NCI-H524 (cell line): ENCODE measurements at places on chromosomes 3 and 15.

- DNase-seq: no peak
These were observed 130.6 kb upstream of the ZBED2 start for GRCh38 chr3:111725706-111726105.

GRCh38 chr15:63221346-63221745 lies 31.9 kb downstream of the RAB8B start:
- DNase-seq: no peak

- DNase-seq: no peak
These were observed 121.7 kb downstream of the EDEM1 start for GRCh38 chr3:5309171-5309570.

- DNase-seq: no peak
These were observed 241.0 kb upstream of the NR2F2 start for GRCh38 chr15:96089405-96090058.

GRCh38 chr3:16428612-16429011 lies 84.9 kb downstream of the RFTN1 start:
- DNase-seq: no peak

DNA sequence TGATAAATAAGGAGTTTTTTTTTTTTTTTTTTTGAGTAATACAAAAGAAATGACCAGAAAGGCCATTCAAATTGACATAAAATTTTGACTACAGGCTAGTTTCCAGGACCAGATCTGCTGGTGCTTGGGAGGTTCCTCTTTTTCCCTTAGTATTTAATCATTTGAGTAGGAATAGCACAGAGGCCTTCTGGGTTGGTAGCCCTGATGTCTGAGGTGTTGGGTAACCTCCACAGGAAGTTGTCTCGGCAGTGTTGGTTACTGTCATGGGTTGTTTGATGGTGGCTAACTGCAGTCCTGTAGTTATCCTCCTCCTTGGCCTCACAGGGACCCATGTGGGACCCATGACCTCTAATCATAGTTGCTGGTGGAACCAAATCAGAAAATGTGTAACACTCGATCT lies 91.1 kb downstream of the USP13 start:
- DNase-seq: no peak

DNA sequence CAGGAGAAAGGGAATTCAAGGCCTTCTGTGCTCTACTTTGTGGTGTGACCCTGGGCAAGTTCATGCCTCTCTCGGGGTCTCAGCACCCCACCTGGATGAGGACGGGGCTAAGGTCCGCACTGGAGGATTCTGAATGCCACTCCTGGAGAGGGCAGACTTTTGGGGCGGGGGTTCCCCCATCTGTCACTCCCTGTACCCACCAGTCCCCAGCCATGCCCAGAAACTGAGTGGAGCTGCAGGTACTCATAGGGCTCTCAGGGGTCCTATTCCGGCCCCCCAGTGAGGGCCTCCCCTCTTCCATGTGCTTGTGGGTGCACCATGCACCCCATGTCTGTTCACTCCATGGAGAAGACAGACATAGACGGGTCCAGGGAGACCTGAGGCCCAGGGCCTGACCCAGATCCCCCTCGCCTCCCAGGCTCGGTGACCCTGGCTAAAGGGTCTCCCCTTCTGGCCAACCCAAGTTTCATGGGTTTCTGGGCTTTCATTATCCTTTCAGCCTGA lies 26.0 kb downstream of the ACSBG1 start:
- no peak for DNase-seq

DNA sequence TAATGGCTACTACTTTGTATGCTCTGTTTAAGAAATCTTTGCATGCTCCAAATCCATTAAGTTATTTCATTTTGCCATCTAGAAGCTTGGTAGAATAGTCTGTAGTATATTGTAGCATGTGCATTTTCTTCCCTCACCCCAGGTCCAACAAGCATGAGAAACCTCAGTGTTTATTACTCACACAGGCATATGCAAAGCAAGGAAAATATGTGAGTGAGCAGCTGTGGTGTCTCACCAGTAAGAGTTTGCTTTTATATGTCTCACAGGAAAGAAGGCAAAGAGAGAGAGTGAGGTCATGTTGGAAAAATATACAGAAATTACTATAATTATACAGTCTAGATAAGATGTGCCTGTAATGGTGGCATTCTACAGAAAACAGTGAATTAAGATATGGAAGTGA lies 312.5 kb downstream of the C3orf38 start:
- no peak for DNase-seq

DNA sequence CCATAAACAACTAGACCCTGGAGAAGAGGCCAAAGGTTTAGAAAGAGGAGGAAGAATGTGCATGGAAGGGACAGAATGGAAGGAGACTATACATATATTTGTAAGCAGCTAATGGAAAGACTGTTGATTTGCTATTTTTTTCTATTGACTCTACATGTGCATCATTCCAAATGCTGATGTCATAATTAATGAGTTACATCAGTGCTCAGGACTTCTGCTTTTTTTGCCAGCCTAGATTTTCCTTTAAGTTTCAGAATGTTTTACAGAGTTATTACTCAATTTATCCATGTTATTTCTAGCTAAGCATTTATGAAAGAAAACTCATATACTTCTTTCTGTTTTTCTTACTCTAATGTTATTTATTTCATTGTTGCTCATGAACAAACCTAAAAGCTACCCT lies 62.6 kb upstream of the VGLL3 start:
- DNase-seq: no peak

DNA sequence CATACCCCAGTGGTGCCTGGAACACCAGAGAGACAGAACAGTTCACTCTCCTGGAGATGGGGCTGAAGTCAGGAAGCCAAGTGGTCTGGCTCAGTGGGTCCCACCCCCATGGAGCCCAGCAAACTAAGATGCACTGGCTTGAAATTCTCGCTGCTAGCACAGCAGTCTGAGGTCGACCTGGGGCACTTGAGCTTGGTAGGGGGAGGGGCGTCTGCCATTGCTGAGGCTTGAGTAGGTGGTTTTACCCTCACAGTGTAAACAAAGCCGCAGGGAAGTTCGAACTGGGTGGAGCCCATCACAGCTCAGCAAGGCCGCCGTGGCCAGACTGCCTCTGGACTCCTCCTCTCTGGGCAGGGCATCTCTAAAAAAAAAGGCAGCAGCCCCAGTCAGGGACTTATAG lies 272.0 kb downstream of the KLF13 start:
- DNase-seq: no peak

GRCh38 chr3:111667621-111668239 lies 72.6 kb upstream of the ZBED2 start:
- DNase-seq: no peak

- no peak for DNase-seq
These were observed 59.0 kb downstream of the EPHB3 start for GRCh38 chr3:184620475-184621119.

GRCh38 chr15:80214910-80215309 lies 37.1 kb downstream of the CTXND1 start:
- DNase-seq: no peak

- DNase-seq: no peak
These were observed 50.8 kb upstream of the PPARG start for GRCh38 chr3:12237912-12238650.

GRCh38 chr3:41196499-41197410 lies 2.5 kb upstream of the CTNNB1 start:
- no peak for DNase-seq

GRCh38 chr15:99058421-99058870 lies 46.4 kb upstream of the SYNM start:
- no peak for DNase-seq

DNA sequence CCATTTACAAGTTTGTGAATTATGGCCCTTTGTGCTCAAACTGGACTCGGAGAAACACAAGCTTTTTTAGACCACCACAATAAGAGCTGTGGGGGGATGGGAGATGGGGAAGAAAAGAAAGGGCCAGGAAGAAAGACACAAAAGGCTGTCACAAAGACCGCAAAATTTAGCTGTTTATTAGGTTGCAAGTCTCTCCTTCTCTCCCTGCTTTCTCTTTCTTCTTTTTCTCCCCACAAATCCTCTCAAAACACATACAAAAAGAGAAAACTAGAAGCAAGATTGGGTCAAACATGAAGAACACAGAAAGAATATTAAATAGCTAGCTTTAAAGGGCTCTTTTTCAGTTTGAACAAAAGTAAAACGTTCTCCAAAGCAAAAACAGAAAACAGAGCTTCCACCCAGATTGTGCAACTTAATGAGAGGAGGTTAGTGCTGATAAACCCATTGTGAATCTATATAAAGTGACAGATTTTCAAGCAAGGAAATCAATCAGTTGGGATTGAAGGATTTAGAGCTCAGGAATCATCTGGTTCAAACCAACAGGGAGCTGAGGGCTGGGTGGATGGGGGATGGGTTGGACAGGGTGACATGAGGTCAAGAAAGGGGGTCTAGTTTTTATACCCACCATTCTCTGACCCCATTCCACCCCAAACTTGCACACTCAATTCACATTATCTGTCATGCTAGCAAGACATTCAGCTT lies 87.3 kb downstream of the DHX30 start:
- peak; percentile 11 for DNase-seq

DNA sequence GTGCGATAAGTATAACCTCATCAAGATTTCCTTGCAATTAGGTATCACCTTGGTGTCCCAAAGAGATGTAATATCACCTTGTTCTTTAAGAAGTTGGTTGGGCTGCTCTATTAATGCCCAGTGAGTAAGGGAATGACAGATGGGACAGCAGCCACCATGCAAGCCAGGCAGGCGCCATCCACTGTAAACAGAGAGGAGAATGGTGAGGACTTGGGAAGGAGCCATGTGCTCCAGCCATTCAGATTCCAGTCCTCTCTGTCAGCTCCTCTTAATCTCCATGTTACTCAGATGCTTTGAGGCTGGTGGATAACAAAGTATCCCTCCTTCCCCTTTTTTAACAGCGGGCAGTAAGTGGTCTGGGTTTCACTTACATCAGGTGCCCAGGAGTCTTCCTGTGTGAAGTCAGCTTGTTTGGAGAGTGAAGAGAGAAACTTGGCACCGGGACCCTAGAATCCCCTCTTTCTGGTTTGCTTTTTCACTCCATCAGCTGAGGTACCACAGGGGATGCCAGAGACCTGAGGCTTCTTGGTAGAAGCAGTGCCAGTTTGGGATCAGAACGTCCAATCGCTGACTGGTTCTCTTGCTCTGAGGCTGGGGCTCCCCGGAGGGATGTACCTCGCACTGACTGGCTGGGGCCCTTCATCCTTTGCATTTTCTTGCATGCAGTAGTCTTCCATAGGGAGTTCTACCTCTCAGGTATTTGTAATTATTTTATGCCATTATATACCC lies 29.5 kb downstream of the SLCO3A1 start:
- DNase-seq: peak; percentile 77

- no peak for DNase-seq
These were observed 102.4 kb downstream of the KLHL25 start for GRCh38 chr15:85692321-85692720.

DNA sequence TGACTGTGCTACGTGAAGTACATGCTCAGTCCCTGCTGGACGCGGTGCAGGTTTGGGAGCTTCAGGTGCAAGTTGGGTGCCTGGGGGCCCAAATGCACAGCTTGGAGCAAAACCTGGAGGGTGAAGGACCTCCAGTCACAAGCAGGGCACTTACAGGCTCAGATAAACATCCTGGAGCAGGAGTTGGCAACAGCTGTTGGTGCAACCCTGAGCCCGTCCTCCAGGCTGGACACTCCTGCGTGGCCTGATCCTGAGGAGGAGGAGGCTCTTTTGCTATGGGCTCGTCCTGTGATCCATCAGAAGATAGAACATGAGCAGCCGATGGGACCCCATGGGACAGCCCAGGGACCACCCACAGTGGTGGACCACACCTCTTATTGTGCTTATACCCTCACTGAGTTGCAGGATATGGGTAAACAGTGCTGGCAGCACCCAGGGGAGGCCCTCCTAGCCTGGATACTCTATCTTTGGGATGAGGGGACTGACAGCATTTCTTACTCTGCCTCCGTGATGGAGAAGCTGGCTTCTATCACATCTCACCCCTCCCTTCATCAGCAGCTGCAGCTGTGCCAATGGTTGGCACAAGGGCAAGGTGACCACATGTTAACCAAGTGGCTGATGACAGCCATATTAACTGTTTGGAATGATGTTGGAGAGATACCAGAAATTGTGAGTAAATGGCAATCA lies 301.6 kb downstream of the ZPLD1 start:
- no peak for DNase-seq

GRCh38 chr15:54289590-54290136 lies 311.4 kb downstream of the UNC13C start:
- DNase-seq: no peak

DNA sequence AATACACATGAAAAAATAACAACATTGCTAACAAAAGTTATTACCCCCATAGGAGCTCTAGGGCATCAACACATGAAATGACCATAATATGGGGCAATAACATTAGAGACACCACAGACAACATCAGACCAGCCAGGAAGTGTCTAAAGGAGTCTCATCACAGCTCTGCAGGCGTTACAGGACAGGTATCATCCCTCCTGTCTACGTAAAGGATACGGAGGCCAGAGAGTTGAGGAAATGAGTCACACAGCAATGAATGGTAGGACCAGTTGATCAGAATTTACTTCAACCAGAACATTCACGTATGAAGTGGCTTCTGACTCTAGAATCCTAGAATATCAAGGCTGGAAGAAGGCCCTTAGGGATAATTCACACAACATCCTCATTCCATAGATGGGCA lies 1.8 kb downstream of the NME9 start:
- DNase-seq: no peak

DNA sequence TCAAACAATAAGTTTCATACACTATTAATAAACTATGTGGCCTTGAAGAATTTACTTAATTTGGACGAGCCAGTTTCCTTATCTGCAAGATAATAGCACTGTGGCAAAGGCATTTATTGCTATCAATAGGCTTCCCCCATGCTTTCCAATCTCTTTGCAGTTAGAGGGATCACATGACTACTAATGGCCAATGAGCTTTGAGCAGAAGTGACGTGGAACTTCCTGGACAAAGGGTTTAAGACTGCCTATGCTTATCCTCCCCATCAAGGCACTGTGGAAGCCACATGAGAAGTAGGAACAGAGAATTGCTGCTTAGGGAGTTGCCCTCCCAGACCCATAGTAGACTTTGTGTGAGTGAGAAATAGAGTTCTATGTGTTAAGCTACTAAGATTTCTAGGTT lies 16.7 kb upstream of the ZMAT3 start:
- DNase-seq: no peak

- DNase-seq: no peak
These were observed 31.2 kb upstream of the RAF1 start for GRCh38 chr3:12695112-12695511.

GRCh38 chr3:50587806-50588758 lies 18.8 kb downstream of the HEMK1 start:
- peak; percentile 33 for DNase-seq

GRCh38 chr15:41150279-41150678 lies 34.2 kb upstream of the INO80 start:
- DNase-seq: no peak

DNA sequence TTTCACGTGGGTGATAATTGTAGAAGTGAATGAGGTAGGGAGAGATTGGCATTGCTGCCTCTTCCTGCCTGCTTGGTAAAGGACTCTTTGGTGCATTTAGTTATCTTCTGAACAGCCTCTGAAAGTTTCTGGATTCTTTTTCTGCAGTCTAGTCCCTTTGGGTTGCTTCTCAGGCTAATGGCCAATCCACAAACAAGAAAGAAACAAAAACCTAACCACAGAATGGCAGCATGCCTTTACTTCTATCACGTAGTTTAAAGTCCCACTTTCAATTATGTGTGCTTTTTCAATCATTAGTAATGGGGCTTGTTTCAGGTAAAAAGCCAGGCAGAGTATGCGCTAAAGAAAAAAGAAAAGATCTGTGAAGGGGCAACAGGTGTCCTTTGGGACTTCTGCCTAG lies 7.4 kb downstream of the FGF12 start:
- no peak for DNase-seq
